ENCODE measurements at places on chromosomes 12 and 14.
A peak's percentile ranks its signal among the peaks of the same experiment; 100 is the strongest.

GRCh38 chr14:56809270-56810146 lies 771 bp downstream of the OTX2 start:
- DNase-seq: no peak

GRCh38 chr14:65531148-65531547 lies 118.6 kb downstream of the FUT8 start:
- no peak for DNase-seq

- no peak for DNase-seq
Observed at GRCh38 chr14:49052521-49052920, 533.7 kb downstream of the RPS29 start.

DNA sequence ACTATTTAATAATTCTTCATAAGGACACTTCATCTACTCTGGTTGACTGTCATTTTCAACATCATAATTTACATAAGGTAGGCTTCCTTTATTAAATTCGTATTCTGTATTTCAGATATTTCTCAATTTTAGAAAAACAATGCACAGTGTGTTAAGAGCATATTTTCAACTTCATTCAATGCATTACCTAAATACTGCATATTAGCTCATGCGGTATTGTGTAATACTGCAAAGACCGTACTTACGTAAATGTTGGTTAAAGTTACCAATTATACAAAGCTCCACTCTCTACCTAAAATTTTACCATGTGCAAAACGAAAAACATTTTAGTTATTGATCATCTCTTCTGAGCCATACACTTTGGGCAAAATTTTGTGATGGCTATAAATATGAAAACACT lies 62.8 kb downstream of the EXOC5 start:
- no peak for DNase-seq

DNA sequence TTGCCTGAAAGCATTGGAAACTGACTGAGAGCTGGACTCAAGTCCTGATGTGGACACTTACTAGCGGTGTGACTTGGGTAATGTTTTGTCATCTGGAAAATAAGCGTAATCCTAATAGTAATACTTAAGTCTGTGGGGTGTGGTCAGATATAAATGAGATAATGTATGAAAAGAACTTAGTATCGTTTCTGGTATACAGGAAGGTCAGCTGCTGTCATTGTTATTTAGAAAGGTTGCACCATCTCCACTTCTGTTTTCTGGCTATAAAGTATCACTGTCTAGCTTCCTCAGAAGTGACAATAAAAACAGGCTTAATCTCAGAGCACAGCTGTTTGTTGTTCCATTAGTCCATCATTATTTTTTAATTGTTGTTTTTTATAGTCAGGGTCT lies 34.1 kb upstream of the TUBA1C start:
- DNase-seq: no peak

DNA sequence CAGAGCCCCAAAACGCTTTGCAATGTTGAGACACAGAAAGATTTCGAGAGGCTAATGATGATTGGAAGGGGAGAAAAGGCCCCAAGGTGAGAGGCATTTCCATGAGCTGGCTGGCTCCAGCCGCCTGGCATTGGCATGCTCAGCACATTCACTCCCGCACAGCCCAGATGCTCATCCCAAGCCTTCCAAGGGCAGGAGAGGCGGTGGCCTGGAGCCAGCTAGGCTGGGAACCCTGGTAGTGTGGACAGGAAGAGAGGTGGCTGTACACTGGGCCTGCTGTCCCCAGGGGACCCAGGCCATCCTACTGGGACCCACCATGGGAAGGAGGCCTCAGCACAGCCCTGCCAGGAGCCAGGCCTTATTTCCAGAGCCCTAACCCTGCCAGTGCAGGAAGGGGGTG lies 72.2 kb downstream of the SPTB start:
- peak; percentile 82 for DNase-seq

DNA sequence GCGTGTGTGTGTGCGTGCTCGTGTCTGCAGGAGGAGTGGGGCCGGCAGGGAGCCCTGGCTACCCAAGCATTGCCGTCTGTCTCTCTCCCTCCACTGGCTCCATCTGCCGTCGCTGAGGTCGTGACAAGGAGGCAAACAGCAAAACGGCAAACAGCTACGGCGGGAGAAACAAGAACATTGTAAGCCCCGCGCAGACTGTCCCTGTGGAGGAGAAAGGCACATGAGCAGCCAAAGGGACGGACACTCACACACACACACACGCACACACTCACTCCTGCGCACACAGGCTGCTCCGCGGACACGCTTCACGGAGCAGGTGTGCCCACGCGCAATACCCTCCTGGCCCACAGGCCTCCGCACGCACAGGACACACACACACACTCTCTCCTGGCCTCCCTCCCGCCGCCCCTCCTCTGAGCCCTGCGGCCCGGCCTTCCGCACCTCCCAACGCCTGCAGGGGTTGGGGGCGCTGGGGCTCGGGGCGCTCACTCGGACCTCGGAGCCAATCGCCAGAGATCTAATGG lies 905 bp downstream of the CISTR start:
- peak; percentile 74 for DNase-seq

- DNase-seq: peak; percentile 81
Observed at GRCh38 chr12:52073531-52074381, 4.0 kb downstream of the ATG101 start.

GRCh38 chr14:100487304-100487703 lies 99.9 kb downstream of the BEGAIN start:
- no peak for DNase-seq

DNA sequence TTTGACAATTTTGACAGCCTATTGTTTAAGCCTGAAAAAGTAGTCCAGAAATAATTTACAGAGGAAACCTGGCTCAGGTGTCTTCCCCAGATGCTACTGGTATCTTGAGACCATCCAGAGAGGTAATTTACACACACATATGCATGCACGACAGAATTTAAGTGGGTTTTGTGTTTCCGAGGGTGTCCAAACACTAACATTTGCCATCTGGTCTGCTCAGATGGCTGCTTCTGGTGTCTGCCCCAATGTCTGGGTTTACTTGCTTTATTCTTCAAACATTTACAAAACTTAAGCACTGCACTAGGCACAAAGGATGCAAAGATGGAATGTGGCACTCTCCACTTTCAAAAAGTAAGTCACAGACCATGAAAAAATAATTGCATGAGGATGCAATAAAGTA lies 226.6 kb upstream of the EGLN3 start:
- no peak for DNase-seq

GRCh38 chr12:67388331-67389138 lies 119.4 kb downstream of the CAND1 start:
- no peak for DNase-seq

DNA sequence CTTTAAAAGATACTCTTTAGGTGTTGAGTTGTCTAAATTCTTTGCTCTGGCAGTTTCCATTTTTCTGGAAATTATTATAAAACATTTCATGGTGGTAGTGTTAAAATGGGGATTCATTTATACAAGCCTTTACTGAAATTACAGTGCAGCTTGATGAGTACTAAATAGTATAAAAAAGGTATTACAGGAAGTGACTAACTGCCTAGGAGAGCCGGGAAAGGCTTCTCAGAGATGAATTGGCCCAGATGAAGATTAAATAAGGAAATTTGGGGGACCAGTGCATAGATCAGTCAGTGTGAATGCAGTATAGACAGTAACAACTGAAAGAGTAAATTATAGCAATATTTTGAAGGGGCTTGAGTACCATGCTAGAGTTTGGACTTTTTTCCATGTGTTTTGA lies 7.5 kb downstream of the PSMA6 start:
- DNase-seq: no peak

DNA sequence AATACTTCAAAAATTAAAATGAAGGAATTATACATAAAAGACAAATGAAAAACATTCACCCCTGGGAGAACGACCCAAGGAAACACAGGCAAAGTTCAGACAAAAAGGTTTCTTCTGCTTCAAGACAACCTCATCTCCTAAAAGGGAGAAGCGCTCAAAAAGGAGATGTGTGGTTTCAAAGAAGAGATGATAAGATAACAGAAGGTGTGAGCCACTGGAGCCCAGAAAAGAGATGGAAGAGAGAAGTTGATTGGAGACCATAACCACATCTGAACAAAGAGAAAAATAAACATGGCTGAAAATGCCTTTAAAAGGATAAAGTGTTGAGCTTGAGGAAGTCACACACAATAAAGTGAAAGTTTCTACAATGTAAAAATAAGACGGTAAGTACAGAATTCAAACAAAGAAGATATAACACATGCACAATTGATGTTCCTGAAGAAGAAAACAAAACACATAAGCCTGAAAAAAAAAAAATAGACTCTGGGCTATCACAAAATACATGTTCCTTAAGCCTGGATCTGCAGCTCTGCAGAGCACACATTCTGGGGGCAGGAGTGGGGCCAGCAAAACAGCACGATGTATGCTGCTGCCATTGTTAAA lies 51.6 kb upstream of the C14orf180 start:
- no peak for DNase-seq

- DNase-seq: peak; percentile 89
Observed at GRCh38 chr12:57865084-57865751, 18.7 kb upstream of the CTDSP2 start.

GRCh38 chr14:99034711-99035171 lies 237.3 kb downstream of the BCL11B start:
- DNase-seq: no peak

DNA sequence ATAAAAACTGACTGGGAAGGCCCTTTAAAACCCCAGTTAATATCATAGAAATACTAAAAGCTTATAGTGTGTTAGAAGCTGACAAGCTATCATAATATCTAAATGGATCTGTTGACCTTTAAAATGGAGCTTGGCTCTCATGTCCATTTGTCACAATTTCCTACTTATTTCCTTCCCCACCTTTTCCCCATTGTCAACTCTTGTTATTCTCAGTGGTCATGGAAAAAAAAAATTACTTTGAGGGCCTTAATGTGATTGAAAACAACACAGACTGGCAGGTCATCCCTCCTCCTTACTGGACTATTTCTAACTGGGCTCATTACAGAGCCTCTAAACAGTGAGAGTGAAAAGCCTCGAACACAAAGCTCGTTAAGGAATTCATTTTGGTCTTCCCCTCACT lies 13.7 kb upstream of the WNK1 start:
- DNase-seq: no peak

- DNase-seq: no peak
Observed at GRCh38 chr12:131782061-131782460, 46.1 kb upstream of the MMP17 start.

DNA sequence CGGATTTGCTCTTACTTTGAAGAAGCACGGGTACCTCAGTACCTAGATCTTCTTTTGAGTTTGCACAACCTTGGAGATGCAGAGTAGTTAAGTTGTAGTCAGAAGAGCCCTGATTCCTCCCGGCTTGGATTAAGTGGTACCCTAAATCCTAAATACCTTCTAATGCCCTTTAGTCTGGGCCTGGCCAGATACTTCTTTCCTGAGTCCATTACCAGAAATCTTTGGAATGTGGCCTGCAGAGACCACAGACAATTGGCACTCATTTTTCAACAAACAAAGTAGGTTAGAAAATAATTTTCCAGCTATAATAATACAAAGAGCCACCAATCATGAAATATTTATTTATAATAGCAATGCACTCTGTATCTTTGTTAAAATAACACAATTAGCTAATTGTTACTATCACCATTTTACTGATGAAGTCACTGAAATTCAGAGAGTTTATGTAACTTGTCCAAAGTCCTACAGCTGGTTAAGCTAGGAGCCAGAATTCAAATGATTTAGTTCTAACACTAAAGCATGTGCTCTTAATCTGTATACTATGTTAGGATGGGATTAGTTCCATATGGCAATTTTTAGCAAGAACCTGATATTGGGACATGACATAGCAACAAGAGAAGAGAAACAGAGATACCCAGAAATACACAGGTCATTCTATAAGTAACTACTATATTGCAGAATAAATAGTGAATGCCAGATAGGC lies 132.1 kb upstream of the PDZRN4 start:
- DNase-seq: no peak

GRCh38 chr14:50371546-50371945 lies 25.1 kb downstream of the CDKL1 start:
- no peak for DNase-seq

- DNase-seq: no peak
Observed at GRCh38 chr14:24355009-24355408, 13.0 kb upstream of the NFATC4 start.

DNA sequence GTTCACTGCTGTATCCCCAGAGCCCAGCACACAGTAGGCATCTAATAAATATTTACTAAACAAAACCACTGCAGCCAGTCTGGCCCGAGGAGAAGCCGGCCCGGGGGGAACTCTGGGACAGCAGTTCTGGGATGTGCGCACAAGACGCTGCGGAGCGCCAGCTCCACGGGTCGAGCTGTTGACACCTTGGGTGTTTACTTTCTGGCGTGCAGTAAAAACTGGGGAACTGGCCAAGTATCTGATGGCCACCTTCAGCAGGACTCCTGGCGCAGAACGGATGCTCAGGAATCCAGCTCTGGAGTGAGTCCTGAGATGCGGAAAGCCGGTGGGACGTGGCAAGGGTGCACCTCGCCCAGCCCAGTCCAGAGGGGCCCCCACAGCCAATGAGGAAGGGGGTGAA lies 65.6 kb downstream of the NCOR2 start:
- DNase-seq: no peak

DNA sequence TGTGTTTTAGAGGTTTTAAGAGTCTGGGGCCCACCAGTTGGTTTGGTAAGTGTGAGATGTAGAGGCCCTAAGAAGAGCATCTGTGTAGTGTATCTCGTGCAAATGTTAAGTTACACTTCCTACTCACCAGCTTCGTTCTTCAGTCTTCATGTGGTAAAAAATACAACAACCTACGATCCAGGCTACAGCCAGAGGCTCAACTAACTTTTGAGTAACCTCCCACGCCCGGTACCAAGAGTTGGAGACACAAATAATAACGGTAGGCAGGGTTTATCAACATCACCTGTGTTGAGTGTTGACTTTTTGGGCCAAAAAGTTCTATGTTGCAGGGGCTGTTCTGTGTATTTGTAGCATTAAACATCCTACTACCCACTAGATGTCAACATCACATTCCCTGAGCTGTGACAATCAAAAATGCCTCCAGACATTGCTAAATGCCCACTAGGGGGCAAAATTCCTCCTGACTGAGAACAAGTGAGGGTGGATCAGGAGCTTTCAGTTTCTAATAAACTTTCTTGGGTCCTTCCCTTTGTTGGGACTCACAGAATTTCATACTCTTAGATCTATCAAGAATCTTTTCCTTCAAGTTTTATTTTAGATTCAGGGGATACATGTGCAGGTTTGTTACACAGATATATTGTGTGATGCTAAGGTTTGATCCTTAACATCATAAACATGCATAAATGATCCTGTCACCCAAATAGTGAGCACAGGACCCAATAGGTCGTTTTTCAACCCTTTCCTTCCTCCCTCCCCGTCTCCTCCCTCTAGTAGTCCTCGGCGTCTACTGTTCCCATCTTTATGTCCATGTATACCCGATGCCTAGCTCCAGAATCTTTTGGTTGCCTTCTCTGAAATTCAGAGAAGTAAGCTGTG lies 94.7 kb downstream of the SLC2A13 start:
- DNase-seq: peak; percentile 26

- no peak for DNase-seq
Observed at GRCh38 chr12:120562906-120563305, 18.3 kb downstream of the POP5 start.
